Activated naive CD4-positive, alpha-beta T cell treated with anti-CD3 and anti-CD28 coated beads, Interleukin-2, amount 50 U/mL, for 16 hours (primary cell): ENCODE measurements at places on chromosomes 12 and 14.

GRCh38 chr12:2309647-2310046, 256.9 kb downstream of the CACNA1C start:
- no peak for DNase-seq

DNA sequence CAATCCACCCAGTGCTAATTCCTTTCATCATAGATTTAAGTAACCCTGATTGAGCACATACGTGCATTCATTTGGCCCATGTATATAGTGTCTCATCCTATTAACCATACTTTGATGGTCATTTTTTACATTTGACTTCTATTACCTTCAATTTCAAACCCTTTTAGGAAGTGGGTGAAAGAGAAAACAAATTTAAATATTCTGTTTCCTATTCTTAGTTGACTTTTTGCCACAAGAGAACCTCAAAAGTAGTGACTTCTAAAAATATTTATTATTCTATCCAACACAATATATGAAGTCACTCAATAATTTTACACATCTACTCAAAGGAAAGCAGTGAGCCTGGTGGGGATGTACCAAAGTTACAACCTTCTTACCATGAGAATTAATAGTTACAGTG, 164.9 kb downstream of the CEP128 start:
- DNase-seq, result no peak

DNA sequence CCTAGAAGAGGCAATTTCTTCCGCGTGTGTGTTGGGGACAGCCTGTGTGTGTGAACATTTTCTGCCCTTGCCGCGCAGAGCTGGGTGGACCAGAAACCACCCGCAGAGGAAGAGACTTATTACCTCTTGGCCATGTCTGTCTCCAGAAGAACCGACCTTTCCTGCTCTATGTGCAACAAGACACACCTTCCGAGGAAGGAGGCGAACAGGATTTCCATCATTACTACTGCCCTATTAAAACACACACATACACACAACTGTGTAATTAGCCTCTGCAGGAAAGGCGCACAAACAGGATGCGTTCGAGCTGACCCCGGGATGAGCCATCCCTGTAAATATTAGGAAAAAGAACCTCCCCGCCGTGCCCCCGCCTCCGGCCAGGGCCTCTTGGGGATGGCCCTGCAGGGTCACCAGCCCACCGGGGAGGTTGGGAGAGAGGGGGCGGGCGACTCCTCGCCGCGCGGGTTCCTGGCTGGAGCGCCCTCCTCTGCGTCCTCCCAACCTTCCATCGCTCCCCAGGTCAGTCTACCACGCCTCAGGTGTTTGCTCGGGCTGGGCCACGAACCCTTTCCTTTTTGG, 484 bp upstream of the PRKCH start:
- DNase-seq, result no peak

- no peak for DNase-seq
These were observed 105.7 kb downstream of the CRADD start for GRCh38 chr12:93782853-93783252.

DNA sequence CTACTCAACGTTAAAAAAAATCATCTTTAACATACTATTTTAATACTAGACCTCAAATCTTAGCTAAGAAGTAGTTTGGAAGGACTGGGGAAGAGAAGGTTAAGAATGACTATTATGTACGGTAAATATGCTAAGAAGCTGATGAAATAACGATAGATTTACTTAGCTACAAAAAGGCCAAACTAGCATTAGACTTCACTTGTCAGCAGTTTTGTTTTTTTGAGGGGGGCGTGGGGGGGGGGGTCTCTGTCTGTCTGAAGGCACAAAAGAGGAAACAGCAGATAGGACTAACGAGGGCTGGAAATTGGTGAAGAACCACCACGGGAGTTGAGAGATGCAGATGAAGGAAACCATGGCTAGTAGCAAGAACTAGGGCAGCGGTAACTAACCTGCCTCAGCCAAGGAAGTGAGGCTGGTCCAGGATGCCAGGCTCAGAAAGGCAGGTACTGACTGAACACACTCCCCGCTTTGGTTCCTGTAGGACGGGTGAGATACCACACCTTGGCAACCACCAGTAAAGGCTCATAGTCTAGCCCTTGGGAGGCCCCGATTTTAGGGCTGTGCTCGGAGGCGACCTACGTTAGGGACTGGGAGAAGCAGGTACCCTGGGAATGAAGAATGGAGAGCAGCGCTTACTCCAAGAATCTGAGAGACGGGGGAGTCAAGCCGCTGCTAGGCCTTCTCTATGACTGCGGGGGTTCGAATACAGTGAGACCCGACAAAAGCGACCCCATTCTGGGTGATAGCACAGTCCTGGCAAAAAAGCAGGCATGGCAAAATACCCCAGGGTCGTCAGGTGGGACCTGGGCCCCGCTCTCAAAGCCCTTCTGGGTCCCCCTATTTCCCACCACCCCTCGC, 675 bp downstream of the NEDD8 start:
- no peak for DNase-seq

- DNase-seq, result no peak
These were observed 35.6 kb downstream of the DGLUCY start for GRCh38 chr14:91149462-91149861.

DNA sequence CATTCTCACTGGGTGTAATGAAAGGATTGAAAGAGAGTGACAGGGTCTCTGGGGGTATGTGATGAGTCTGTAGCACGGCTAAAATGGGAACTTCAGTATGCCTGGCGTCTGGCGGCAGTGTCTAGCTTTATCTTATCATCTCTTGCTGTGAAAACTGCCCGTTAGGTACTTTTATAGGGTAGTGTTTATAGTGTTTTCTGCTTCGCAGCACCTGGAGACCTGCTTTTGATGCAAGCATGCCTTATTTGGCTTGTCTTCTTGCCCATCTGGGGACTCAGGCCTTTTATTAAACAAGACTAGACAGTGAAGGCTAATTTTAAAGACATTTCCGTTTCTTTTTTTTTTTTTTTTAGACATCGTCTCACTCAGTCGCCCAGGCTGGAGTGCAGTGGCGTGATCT, 36.3 kb upstream of the ALDH2 start:
- no peak for DNase-seq

GRCh38 chr12:114508529-114509129, 102.7 kb upstream of the TBX5 start:
- DNase-seq, result peak; percentile 61

GRCh38 chr12:67759829-67760228, 111.3 kb downstream of the DYRK2 start:
- DNase-seq, result peak; percentile 22

DNA sequence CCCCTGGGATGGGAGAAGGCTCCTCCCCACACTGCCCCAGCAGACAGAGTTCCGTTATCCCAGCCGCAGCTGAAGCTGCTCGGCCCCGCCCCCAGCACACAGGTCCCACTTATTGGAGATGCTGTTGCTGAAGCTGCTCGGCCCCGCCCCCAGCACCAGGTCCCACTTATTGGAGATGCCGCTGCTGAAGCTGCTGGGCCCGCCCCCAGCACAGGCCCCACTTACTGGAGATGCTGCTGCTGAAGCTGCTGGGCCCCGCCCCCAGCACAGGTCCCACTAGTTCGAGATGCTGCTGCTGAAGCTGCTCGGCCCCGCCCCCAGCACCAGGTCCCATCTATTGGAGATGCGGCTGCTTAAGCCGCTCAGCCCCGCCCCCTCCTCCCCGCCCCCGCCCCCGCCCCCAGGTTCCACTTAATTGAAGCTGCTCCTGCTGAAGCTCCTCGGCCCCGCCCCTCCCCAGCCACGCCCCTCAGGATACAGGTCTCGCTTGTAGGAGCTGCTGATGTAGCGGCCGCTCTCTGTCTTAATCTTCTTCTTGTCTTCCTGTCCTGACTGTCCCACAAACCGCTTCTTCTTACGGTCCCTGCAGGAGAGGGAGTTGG, 12.0 kb downstream of the CFAP73 start:
- no peak for DNase-seq
